ENCODE measurements at places on chromosomes 12 and 14.

- no peak for DNase-seq
Observed at GRCh38 chr12:88181881-88182280, 39.8 kb downstream of the TMTC3 start.

- no peak for DNase-seq
Observed at GRCh38 chr12:110111476-110112334, 12.5 kb upstream of the IFT81 start.

- DNase-seq, result peak; percentile 47
Observed at GRCh38 chr14:55715889-55716288, 135.9 kb downstream of the KTN1 start.

- DNase-seq, result no peak
Observed at GRCh38 chr14:67736771-67737170, 35.1 kb downstream of the RDH12 start.

GRCh38 chr12:1703771-1704722, 13.2 kb downstream of the ADIPOR2 start:
- no peak for DNase-seq

GRCh38 chr12:45909041-45909713, 81.2 kb downstream of the SCAF11 start:
- DNase-seq, result no peak

GRCh38 chr12:117216686-117217085, 26.4 kb upstream of the FBXO21 start:
- no peak for DNase-seq

DNA sequence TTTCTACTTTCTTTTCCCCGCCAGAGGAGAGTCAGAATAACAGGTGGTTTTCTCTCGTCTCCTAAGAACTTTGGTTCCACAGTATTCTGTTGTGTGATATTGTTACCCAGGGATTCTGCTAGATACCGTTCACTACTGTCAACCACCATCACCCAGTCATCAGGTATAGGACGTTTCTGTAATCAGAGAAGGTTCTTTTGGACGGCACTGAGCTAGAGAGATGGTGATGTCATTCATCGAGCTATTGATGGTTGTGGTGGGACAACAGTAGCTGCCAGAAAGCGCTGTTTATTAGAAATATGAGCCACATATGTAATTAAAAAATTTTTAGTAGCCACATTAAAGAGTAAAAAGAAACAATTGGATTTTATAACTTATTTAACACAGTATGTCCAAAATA, 17.0 kb downstream of the ERC1 start:
- no peak for DNase-seq

GRCh38 chr14:92675421-92675820, 73.0 kb downstream of the LGMN start:
- no peak for DNase-seq

DNA sequence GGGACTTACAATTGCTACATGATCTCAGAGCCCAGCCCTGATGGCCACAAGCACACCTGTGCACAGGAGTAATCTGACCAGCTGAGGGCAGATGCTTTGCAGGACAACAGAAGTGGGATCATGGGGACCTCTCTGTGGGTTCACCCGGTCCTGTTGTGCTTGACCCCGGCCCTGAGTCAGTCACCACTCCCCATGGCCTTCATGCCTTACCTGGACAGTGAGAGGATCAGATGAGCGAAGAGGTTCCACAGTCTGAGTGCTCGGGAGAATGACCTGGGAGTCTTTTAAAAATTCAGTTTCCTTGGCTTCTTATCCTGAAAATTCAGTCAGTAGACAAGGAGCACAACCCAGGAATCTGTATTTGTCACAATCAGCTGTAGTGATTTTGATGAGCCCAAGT, 88.1 kb downstream of the NTF3 start:
- no peak for DNase-seq

Data from amniotic stem cell (primary cell).